ENCODE measurements at places on chromosomes 3 and 15. TPM values are rescaled to one million over a fixed set of nuclear protein-coding genes. Genes with fewer than 3 reads are reported as not detected.

GRCh38 chr3:61807865-61808276 lies 246.5 kb downstream of the PTPRG start:
- DNase-seq, result no peak

DNA sequence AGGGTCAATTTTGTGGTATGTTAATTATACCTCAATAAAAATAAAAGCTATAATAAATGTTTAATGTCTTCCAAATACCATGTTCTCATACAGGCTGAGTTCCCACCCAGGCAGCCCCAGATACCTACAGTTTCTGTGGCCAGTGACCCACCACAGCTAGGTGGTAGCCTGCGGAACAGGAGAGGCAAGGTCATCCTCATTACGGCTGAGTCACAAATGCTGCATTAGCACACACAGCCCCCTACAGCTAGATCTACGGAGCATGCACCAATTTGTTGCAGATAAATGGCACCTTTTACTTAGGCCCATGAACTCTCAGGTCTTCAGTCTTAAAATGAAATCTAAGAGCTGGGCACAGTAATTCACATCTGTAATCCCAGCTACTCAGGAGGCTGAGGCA lies 5.1 kb downstream of the SPATA12 start:
- DNase-seq, result peak; percentile 28

DNA sequence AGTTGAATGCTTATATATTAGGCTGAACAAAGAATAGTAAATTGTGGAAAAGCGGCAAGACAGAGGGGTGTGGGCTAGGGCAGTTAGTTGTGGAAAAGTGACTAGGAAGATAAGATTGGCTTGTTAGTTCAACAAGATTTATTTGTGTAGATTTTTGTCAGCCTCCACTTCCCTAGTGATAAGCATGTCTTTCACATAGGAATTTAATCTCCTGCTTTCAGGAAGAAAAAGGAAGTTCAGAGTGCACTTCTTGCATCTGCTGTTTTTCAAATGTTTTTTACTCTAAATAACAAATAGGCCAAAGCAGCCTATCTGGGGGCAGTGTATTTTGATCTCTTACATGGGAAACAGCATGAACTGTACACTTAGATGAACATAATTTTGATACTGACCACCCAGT lies 919.9 kb downstream of the NAALADL2 start:
- DNase-seq, result no peak

DNA sequence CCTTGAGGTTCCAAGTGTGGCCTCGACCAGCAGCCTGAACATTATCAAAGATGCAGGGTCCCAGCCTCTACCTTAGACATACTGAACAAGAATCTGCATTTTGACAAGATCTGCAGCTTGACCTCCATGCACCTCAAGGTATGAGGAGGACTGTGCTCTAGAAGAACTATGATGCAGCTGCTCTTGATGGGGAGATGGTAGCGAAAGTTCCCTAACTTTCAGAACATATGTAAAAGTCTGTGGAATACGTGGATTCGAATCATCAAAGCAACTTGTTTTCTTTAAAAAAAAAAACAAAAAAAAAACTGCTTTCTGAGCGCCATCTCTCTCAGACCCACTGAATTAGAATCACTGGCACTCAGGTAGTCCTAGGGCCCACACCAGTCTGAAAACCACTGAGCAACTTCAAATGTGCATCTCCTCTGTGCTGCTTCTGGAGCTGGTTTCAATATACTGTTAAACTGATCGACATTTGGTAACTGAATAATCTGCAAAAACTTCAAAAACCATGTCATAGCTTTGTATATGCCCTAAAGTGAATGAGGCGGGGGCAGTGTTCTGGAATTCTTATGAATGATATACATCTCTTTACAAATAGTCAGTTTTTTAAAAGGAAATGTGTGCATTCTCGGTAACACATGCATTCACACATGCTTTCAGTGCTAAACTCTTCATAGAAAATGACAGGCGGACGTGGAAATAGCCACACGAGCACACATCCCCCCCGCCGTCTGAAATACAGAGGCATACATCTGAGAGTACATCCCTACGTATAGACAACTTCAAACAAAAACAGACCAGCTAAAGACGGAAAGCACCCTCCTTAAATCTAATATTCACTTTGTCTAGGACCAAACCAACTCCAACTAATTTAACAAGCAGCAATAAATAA lies 128.8 kb downstream of the FOXP1 start:
- DNase-seq, result no peak

- no peak for DNase-seq
Observed at GRCh38 chr3:53617893-53618523, 123.6 kb downstream of the CACNA1D start.

DNA sequence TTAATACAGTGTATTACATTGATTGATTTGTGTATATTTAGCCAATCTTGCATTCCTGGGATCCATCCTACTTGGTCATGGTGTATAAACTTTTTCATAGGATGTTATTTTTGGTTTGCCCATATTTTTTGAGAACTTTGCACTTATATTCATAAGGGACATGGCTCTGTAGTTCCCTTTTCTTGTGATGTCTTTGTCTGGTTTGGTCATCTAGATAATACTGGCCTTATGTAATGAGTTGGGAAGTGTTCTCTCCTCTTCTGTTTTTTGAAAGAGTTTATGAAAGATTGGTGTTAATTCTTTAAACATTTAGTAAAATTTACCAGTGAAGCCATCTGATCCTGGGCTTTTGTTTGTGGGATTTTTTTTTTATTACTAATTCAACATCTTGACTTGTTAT lies 9.6 kb downstream of the CHST13 start:
- DNase-seq, result no peak

- peak; percentile 87 for DNase-seq
Observed at GRCh38 chr15:36905908-36906307, 194.4 kb downstream of the MEIS2 start.

DNA sequence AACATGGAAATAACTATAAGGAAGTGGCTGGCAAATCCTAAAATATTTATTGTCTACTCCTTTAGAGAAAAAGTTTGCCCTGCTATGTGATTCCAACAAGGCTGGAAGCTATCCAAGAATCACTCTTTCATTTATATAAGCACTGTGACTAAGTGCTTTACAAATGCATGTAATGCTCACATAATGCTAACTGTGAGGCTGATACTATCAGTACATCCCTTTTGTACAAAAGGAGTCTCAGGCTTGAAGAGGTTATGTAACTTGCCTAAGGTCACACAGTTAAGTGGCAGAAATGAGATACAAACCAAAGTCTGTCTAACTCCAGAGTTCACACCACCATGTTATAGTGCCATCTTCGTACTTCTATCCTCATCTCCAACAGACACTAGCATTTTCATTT lies 17.0 kb downstream of the TOPBP1 start:
- DNase-seq, result peak; percentile 88

DNA sequence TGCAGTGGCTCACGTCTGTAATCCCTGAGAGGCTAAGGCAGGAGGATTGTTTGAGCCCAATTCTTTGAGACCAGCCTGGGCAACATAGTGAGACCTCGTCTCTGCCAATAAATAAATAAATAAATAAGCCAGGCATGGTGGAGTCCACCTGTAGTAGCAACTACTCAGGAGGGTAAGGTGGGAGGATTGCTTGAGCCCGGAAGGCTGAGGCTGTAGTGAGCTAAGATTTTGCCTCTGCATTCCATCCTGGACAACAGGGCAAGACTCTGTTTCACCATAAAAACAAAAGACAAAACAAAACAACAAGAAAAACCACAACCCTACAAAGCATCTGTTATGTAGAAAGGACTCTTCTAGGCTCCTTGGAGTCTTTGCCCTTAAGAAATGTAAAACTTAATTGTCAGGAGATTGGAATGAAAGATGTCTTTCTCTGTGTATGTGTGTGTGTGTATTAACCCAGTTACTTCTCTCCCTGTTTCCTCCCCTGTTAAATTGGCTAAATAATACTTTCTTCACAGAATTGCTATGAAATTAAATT lies 9.5 kb downstream of the NECTIN3 start:
- DNase-seq, result peak; percentile 66

GRCh38 chr15:50506121-50506520 lies 40.3 kb downstream of the USP50 start:
- DNase-seq, result no peak

DNA sequence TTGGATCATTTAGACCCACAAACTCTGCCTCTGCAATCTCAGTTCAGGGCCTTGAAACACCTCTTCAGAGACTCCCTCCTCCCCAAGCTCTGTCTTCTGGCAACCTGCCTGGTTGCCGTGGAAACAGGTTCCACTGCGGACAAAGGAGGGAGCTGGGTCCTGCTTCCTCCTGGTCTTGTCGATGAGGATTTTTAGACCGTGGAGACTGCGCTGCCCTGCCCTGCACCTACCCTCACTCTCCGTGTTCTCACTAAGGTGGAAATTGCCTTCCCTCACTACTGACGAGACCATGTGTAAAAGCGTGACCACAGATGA lies at the start of gene RTP1:
RTP1 (plus strand) TSS at position 152 of the 315 bp plus-strand sequence; CDS start at position 182, 30 bp downstream.
- DNase-seq, result no peak

- no peak for DNase-seq
Observed at GRCh38 chr3:89268059-89268458, 160.6 kb downstream of the EPHA3 start.

DNA sequence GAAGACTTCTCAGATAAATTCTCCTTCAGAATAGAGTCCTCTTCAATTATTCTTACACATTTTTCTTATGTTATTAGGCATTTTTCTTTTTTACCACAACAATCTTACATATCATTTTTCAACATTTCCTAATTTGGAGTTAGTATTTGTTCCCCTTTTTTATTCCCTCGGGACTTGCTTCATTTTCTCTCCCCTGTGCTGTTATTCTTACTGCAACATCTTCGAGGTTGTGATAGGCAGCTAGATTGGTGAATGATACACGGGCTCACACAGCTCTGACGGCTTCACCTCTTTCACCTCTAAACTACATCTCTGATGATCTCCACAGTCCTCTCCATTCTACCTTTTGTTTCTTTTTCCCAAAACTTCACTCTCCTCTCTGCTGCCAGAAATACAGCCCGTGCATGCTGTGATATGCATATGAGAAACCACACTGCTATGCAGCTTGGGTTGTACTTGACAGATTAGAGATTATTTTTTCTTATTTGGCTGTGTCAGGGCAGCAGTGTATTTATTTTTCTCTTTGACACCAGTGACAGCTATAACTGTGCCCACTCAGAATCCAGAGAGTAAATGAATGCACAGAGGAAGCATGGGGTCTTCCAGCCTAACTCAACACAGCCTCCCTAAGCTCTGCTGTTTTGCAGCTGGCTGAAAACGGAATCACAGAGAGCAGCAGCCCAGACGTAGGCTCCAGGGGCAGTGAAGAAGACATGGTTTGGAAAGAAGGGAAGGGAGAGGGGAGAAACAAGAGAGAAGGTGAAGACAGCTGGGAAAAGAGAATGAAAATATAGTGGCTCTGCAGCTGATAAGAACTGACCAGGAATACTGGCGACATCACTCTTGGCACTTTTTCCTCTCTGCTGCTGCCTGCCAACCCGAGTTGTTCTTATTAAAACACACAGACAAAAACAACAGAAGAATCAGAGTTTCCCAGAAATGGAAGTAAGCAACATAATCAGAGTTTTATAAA lies 61.8 kb downstream of the SLC9A9 start:
- DNase-seq, result peak; percentile 46

DNA sequence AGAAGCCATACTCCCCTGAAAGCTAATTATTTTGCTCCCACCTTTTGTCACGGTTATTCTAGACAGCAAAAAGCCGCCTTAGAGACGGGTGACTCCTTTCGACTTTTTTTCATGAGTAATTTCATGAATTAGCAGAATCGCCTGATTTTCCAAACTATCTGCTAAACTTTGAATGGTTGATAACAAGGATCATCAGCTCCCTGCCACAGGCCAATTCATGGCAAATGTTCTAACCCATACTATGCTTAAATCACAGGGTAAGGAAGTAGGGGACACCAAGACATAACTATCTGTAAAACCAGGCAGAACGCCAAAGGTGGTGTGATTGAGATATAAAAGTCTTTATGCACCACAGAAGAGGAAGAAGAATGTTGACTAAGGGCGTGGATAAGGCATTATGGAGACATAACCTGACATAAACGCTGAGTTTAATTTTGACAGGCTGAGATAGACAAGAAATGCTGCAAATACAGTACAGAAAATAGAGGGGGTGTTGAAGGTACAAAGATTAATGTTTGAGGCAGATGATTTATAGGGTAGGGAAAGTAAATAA lies 891 bp upstream of the DMXL2 start:
- peak; percentile 43 for DNase-seq

DNA sequence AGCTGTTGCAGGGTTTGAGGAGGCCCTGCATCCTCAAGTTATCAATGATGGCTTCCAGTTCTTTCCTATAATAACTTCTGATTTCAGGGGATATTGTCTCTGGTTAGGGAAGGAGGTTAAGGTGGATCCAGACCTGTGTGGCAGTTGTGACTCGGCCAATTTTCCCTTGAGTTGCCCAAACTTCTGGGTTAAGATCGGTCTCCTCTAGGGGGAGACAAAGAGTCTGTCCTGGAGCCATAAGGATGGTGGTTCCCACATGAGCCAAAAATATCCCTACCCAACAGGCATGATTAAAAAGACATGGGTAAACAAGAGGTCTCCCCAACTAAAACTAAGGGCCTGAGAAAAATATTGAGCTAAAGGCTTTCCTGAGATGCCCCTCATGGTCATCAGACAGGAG lies 227.5 kb upstream of the MDFIC2 start:
- no peak for DNase-seq

DNA sequence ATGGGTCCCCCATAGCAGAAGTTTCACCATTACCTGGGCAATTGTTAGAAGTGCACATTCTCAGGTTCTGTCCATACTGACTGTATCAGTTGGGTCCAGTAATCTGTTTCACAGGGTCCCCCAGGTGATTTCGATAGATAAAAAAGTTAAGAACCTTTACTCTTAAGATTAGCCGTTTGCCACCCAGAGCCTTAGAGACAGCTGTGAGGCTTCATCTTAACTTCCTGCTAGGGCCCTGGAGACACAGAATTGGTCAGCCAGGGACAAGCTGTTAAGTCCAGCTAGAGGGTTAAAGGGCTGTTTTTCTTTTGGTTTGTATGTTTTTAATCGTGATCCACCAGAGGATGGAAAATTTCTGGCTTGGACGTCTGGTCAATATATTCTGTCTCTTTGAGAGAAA lies 6.7 kb downstream of the FAM162A start:
- DNase-seq, result no peak

DNA sequence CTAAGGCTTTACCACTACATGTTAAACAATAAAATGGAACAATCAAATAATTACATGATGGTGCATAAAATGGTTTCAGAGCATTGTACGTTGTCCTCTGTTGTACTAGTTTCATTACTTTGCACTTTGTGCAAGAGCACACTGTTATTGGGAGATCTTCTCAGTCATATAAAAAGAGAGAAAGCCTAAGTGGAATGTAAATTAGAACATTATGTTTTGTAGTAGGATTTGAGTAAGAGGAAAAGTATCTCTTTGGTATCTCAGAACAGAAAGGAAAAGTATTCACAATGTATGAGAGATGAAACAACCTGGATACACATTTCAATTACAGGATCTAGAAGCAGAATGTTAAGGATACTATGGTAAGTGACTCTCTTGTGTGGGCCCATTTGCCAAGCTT lies 26.9 kb upstream of the PLSCR2 start:
- peak; percentile 25 for DNase-seq

The SYNM gene
- total RNA-seq, result 0.97 TPM

The LRRC34 gene
- total RNA-seq, result 3.4 TPM

The TEX55 gene
- not detected for total RNA-seq

The STAB1 gene
- not detected for total RNA-seq

The PEX5L gene
- not detected for total RNA-seq

The CYP8B1 gene
- not detected for total RNA-seq

The HTR3E gene
- not detected for total RNA-seq

The GABRG3 gene
- total RNA-seq, result not detected

The SERPINI1 gene
- 25.3 TPM for total RNA-seq

The HYAL1 gene
- not detected for total RNA-seq

The SCG5 gene
- 26.1 TPM for total RNA-seq

The MESP2 gene
- not detected for total RNA-seq

The UROC1 gene
- not detected for total RNA-seq

The TICRR gene
- total RNA-seq, result 2.3 TPM
